Right lobe of liver (tissue), 6 donors: ENCODE measurements at places on chromosomes 4 and X.

DNA sequence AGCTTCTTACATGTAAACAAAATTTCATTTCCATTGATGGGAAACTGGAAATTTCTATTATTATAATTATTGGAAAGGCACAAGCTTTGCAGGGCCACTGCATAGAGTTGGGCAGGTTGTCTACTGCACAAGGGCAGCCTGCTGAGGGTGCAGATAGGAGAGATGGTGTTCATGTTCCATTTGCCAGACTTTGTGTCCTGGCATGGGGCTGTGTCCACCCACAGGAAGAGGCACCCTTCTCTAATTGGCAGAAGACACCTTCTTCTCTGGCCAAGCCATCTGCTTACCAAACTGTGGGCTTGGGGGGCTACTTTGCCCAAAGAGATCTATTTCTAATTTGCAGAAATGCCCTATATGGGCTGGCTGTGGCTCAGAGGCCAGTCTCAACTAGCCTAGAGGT lies 140.7 kb downstream of the GATB start:
- DNase-seq: no peak

DNA sequence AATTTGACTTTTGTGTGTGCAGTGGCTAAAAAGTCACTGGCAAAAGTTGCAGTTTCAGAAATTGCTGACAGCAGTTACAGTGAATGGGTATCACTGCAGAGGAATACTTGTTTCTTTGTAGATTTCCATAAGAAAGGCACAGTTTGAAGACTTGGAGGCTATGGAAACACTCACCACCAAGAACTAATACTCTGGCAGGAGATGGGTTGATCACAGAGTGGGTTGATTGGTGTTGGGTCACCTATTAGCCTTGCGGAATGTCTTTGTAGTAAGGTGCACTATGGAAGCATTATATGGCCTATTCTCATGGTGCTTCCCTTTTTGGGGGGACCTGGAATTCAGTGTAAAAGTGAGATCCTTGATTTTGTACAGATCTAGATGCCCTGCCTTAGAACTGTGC lies 502.8 kb downstream of the CFAP47 start:
- DNase-seq: no peak

GRCh38 chr4:142169216-142169615 lies 532.8 kb downstream of the IL15 start:
- no peak for DNase-seq

DNA sequence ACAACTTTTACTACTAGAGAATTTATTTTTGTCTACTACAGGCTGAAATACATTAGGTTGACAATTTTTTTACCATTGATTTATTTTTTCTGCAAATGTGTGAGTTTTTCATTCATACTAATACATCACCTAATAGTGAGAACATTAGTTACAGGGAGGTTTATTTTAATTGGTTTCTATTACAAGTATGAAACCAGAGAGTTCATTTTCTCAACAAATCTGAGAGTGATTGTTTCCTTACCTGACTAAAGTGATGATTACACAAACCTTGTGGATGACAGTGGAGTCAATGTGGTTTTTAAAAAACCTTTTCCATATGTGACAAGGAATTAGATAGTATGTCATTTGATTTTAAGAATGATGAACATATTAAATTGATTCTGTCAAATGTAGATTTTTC lies 227.4 kb downstream of the PALLD start:
- DNase-seq: no peak

DNA sequence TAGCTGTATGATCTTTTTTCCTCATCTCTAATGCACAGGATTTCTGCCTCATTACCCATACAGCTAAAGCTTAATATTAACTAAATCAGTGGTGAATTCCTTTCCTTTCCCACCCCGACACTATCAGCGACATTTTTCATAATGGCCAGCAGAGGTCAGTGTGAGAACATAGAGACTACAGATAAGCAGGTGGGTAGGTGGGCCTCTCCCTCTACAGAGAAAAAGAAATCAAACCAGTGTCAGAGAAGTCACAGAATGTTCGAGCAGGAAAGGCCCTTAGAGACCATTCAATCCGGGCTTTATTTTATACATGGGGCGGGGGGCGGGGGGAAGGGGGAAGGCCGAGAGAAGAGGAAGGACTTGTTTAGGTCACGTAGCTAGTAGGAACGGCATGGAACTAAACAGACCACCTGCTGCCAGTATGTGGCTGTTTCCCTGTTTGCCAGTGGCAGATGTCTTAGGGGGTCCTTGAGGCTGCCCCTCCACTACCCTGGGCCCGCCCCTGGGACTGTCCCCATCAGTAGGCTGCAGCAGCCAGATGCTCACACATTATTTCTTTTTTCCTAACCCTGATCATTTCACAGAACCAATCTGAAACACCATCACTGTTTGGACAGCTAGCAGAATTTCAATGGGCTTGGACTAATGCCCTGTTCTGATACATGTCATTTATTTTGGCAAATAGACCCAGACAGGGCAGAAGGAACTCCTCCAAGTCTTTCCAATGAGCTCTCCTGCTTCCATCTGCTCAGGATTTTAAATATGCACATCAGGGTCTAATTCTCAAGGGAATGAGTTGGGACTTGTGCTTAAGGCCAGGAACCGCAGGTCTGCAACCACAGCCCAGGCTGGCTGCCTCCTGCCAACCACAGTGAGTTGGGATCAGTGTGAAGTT lies 133.4 kb downstream of the ATG4A start:
- no peak for DNase-seq
